ENCODE measurements at places on chromosomes 5 and 9.

DNA sequence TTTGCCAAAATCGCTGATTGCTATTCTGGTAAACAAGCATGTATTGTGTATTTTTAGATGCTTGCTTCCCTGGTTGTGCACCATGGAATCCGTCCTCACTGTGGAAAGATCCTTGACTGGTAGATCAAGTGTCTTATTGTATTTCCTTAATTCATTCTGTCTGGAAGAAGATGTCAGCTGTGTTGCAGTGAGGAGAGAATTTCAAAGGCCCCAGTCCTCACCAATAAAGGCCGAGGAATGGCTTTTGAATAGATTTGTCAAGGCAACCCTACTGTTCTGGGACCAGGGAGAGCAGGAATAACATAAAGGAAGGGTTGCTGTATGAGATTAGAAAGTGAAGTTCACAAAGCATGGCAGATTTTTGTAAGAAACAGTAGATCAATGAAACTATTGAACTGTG lies 36.2 kb upstream of the POU5F2 start:
- no peak for DNase-seq

GRCh38 chr5:164345173-164345849 lies 839.9 kb downstream of the MAT2B start:
- DNase-seq, result no peak

GRCh38 chr5:149617760-149618306 lies 36.5 kb downstream of the ARHGEF37 start:
- DNase-seq, result no peak

- DNase-seq, result no peak
Observed at GRCh38 chr9:4423207-4423610, 67.1 kb upstream of the SLC1A1 start.

DNA sequence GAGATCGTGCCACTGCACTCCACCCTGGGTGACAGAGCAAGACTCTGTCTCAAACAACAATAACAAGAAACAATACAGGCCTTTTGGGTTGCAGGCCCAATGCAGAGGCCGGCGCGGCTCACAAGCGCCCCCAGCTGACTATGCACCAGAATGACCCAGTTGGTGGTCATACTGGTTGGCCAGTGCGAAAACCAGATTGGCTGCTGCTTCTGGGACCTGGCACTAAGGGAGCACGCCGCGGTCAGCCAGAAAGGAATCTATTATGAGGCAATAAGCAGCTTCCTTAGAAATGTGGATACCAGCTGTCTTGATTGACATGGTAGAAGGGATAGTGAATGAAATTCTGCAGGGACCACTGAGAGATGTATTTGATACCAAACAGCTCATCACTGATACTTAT lies 35.0 kb downstream of the RANBP17 start:
- no peak for DNase-seq

GRCh38 chr9:80648336-80648735 lies 1041.0 kb downstream of the TLE1 start:
- no peak for DNase-seq

- DNase-seq, result no peak
Observed at GRCh38 chr5:151253605-151253950, 593 bp downstream of the GM2A start.

GRCh38 chr9:134698587-134699342 lies 57.2 kb downstream of the COL5A1 start:
- DNase-seq, result peak; percentile 86

- DNase-seq, result no peak
Observed at GRCh38 chr5:79105868-79106267, 5.7 kb upstream of the BHMT start.

DNA sequence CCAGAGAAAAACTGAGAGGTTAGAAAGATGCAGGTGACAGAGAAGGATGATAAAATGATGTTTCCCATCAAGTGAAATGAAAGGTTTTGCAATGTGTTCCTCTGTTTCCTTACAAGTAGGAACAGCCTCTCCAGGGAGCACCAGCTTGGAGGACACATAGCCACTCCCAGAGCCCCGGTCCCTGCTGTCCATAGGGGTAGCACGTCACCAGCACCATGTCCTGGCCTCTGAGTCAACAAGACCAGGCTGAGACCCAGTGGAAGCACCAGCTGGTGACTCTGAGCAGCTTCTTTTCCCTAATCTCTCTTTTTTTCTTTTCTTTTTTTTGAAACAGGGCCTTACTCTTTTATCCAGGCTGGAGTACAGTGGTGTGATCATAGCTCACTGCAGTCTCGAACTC lies 19.4 kb upstream of the HMCN2 start:
- no peak for DNase-seq

- DNase-seq, result no peak
Observed at GRCh38 chr9:78786794-78787193, 489.9 kb downstream of the PSAT1 start.

- DNase-seq, result peak; percentile 41
Observed at GRCh38 chr5:122756264-122756911, 18.5 kb upstream of the SNX2 start.

DNA sequence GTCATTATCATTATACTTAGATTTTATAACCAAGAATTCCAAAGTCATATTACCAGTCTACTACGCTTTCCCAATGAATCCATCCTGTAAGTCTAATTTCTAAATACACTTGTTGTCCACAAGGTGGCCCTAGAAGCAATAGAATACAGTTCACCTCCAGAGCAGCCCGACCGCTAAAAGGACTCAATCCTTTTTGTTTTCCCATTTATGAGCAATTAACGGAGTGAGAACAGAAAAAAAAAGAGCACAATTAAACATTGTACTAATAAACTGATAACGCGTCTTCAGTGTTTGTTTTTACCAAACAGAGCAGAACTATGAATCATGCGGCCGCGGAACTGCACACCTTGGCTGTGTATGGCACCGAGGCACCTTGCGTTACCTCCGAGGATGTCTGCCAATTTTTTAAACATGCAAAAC lies 160.7 kb upstream of the DAPK1 start:
- DNase-seq, result peak; percentile 60

- DNase-seq, result no peak
Observed at GRCh38 chr9:126984969-126985368, 70.4 kb downstream of the RALGPS1 start.

- DNase-seq, result peak; percentile 49
Observed at GRCh38 chr5:151158287-151158661, 695 bp upstream of the ANXA6 start.

DNA sequence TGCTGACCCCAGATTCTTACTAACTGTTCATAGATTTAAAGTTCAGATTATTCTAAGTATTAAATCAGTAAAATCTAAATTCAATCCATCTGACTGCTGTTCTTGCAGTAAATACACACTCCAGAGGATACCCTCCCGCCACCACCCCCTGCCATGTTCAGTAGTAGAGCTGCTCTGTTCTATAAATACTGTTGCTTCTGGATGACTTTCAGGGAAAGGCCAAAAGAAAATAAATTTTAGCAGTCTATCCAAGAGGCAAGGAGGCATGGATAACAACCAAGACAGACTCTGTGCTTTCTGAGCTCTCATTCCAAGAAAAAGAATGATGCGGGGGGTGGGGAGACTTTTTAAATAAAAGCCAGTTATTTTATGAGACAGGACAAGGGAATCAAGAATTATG lies 115.1 kb downstream of the ADAMTS6 start:
- DNase-seq, result no peak

DNA sequence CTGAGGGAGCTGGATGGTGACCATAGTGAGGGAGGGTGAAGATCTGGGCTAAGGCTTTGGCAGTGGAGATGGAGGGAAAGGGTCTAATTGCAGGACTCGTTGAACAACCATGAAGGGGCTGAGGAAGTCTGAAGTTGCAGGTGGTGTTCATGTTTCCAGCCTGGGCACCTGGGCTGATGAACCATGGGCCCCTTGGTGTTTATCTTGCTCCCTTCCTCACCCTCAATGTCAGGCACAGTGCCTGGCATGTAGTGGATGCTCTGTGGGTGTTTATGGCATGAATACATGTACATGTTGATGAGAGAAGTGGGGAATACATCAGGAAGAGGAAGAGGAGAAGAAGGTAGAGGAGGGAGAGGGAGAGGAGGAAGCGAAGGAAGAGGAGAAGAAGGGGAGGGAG lies 31.3 kb upstream of the COL15A1 start:
- DNase-seq, result no peak

- no peak for DNase-seq
Observed at GRCh38 chr5:95779611-95780010, 42.9 kb downstream of the GLRX start.

GRCh38 chr9:124179196-124180071 lies 78.3 kb upstream of the NEK6 start:
- no peak for DNase-seq

GRCh38 chr9:130665431-130666392 lies 1.3 kb downstream of the PRDM12 start:
- DNase-seq, result peak; percentile 55

DNA sequence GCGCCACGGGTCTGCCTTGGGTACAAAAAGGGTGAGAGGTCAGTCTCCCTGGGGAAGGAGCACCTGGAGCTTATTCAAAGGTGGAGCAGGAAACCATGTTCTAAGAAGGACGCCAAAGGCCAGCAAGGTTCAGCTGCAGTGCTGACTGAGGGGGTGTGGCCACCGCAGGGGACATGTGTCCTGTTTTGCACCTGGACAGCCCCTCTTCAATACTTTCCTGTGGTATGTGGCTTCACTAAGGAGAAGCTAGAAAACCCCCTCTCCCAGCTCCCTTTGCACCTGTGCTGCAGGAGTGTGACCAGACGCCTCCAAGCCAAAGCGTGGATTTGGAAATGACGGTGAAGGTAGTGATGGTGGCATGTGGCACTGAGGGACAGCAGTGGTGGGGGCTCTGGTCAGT lies 23.6 kb downstream of the TRIM14 start:
- no peak for DNase-seq

DNA sequence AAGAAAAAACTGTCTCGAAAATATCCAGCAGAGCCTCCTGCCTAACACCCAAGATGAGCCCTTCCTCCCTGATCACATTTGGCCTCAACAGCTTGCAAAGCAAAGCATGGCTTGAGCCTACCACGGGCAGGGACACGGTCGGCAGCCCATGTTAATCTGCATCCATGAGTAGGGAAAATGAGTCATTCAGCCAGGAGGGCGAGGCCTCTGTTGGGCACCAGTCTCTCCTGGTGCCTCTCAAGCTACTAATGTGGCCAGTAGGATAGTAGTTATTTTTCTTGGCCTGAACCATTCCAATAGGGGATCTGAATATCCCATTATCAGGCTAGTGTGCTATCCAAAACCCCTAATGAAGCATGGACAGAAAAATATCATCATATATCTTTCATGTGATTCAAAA lies 43.0 kb upstream of the SHB start:
- DNase-seq, result no peak

GRCh38 chr9:103985077-103985476 lies 109.0 kb upstream of the SMC2 start:
- DNase-seq, result no peak

DNA sequence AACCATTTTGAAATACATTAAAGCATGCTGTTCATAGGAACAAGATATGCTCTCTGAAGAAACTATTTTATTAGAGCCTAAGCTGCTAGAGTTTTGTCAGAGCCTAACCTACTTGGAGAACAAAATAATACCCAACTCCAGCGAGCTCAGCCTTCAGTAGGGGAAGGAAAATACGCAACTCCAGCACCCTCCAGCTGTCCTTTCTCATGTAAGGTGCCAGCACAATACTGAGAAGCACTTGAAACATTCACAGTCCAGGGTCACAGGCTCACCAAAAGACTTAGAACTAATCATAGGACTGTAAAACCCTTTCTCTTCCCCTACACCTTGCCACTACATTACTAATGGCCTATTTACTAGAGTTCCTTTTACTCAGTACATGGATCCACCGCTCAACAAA lies 18.9 kb downstream of the DPYSL3 start:
- no peak for DNase-seq

DNA sequence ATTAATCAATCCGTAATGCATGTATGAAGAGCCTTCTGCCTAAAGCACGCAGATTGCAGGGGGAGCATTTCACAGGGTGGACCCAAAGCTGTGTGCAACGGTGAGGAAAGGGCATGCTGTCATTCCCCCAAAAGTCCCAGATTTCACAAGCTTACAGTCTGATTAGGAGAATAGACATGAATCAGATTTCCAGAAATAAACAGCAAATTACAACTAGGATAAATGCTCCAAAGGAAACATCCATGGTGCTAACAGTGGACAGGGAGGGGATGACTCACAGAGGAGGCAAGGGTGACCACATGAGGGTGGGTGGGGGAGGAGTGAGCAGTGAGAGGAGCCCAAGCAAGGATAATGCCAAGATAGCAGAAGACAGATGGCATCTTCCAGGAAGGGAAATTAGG lies 258.4 kb upstream of the TAS2R1 start:
- DNase-seq, result no peak

GRCh38 chr5:1881098-1881572 lies 1.6 kb downstream of the IRX4 start:
- DNase-seq, result no peak

GRCh38 chr5:36741128-36741527 lies 134.7 kb downstream of the SLC1A3 start:
- no peak for DNase-seq

DNA sequence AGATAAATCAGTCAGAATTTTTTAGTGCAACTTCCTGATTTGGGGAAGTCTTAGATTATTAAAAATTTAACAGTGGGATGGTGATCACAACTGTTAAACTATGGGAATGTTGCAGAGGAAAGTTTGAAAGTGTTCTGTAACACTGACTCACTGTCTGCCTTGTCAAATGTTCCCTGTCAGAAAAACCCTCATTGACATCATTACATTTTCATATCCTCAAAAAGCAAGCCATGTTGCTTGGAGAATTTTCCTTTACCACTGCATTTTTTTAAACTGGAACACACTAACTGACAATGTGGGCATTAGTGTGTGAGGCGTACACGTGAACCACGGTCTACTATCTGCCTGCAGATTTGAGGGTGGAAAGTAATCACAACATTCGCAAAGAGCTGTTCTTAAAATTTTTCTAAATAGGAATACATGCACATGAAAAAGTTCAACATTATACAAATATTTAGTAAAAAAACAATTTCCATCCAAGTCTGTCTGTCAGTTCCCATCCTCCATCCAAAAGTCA lies 28.6 kb upstream of the IL7R start:
- DNase-seq, result no peak

- DNase-seq, result no peak
Observed at GRCh38 chr5:35309365-35310130, 79.3 kb upstream of the PRLR start.

DNA sequence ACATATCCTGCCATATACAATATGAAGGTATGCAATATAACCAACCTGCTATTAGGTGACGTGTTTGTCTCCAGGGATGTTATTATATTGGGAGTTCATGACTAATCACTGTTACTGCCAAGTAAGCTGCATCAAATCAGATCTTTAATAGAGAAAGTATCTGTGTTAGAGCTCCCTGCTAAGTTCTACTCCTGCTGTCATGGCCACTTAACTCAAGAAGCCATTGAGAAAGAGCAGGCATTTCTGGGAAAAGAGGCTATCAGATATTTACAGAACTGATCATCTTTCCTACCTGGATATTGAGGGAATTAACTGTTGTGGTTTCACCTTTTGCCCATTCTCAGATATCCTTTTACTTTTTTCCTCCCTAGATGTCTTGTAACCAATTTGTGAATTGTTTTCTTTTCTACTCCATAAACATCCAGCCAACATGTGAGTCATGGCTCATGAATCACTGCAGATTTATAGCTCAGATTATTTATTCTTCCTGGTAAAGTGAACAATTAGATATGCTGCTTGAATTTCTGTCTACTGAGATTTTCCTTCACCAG lies 634.8 kb upstream of the FAM174A start:
- DNase-seq, result no peak
